ENCODE measurements at places on chromosomes 11 and 22.

GRCh38 chr11:86021377-86021776 is 47.5 kb downstream of the PICALM start:
- no peak for DNase-seq

DNA sequence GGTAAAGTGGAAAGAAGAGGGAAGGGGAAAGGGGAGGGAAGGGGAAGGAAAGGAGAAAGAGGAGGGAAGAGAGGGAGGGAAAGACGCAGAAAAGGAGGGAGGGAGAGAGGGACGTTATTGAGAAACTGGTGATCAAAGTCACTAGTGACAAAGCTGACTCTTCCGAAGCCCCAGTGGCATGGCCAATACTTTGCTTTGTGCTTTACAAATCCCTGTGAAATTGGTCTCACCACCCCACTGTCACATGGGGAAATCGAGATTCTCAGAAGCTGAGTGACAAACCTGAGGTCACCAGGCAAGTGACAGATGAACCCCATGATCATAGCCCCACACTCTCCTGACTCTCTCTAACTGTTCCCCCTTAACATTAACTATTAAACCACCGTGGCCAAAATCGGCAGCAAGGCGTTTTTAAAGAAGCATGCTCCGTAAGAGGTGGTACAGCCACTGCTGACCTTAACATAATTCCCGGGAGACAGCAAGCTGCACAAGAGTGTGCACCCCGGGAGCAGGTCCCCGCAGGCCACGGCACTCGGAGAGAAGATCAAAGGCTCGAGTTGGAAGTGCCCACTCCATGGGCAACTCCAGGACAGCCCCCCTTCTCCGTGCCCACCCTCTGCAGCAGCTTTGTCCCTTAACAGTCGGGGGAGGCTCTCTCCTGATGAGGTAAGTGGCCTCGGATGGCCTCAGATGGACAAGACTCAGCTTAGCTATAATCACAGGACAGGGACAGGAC is 34.8 kb downstream of the CELSR1 start:
- DNase-seq, result no peak

- no peak for DNase-seq
Observed at GRCh38 chr22:33192156-33192555, 134.0 kb upstream of the SYN3 start.

DNA sequence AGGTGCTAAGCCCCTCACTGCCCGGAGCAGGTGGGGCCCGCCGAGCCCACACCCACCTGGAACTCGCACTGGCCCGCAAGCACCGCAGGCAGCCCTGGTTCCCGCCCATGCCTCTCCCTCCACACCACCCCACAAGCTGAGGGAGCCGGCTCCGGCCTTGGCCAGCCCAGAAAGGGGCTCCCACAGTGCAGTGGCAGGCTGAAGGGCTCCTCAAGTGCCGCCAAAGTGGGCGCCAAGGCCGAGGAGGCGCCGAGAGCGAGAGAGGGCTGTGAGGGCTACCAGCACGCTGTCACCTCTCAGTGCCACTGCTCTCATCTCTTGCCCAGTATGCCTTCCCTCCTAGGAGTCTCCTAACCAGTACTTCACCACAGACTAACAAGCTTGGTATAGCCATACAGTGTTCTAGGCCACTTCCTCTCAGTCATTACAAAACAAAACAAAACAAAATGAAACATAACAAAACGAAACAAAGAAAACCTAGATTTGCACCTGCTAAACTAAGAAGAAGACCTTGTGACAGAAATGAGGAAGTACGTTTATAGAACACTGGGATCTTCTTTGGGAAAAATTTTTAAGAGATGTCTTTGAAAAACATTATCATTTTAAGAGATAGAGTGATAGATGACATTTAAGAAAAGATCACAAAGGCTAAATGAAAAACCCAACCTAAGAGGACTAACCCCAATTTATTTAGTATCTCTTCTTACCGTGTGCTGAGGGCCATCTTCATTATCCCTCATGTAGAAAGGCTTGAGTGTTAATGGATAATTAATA is 47.7 kb upstream of the GAB2 start:
- peak; percentile 4 for DNase-seq

GRCh38 chr22:19353363-19354131 is 62.0 kb upstream of the CLTCL1 start:
- DNase-seq, result no peak

DNA sequence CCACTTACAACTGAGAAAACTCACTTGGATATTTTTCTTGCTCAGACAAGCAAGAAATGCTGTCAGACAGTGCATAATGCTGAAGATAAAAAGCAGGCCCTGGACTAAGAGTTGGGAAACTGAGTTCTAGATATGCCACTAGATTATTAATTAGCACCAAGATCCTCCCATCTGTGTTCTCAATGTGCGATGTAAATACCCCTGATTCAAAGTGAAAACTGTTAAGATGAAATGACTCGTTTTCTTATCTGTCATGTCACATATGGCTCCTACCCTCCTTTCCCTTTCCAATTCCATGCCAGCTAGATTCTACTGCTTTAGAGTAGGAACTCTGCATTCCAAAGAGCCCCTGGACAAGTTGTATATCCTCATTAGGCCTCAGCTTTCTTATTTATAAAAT is 88.9 kb upstream of the CLNS1A start:
- no peak for DNase-seq

DNA sequence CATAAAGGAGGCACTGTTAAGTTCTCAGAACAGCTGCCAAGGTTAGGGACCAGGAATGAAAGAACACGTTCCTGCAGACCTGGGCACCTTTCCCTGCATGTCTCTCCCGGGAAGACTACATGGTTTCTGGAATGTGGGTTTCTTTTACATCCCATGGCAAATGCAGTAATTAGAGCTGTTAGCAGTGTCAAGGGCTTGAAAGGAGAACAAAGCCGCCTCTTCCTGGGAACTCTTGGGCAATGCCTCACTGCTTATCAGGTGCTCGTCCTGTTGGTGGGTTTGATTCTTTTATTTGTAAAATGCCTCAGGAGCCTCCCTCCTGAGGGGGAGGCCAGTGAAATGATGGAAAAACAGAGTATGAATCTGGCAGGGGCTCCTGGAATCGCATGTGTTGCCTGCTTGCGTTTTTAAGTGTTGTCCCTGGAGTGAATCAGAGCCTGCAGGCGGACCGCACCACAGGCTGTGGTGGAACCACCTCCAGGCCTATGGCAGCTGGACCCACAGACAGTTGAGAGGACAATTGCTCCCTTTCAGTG is 723 bp upstream of the C22orf31 start:
- no peak for DNase-seq

GRCh38 chr11:111779118-111779517 is 12.9 kb upstream of the PPP2R1B start:
- no peak for DNase-seq

- DNase-seq, result no peak
Observed at GRCh38 chr22:50440544-50441249, 34.1 kb downstream of the SBF1 start.

- no peak for DNase-seq
Observed at GRCh38 chr11:95461858-95462257, 230.9 kb upstream of the SESN3 start.

DNA sequence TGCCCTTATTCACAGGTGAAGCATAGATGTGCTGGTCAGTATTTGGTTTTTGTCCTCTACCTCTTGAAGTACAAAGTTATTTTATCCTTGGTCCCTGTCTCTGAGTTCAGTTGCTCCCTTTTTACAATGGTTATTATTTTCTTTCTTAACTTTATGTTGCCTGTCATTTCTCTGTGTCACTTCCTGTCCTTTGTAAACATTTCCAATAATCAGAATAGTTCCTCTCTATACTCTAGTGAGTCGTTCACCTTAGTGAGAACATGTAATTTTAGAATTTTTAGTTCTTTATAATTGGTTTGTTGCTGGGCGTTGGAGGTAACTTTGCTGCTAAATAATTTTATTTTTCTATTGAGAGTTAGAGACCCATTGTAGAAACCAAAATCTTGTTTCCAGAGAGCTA is 16.0 kb downstream of the CSTPP1 start:
- DNase-seq, result no peak

DNA sequence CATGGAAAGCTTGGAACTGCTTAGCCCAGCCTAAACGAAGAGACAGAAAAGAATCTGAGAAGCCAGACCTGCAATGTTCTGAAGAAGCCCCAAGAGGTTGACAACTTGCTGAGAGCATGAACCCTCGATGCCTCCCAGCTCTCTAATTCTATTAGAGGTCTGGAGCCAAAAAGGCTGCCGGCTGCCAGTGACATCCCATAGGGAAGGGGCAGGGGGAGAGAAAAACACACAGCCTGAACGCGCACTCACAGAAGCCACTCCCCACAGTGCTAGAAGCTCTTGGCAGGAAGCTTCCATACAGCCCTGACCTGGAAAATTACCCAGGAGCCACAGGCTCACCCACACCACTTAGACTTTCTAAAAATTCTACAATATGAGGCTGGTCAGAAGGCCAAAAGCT is 18.3 kb downstream of the POLDIP3 start:
- DNase-seq, result no peak

DNA sequence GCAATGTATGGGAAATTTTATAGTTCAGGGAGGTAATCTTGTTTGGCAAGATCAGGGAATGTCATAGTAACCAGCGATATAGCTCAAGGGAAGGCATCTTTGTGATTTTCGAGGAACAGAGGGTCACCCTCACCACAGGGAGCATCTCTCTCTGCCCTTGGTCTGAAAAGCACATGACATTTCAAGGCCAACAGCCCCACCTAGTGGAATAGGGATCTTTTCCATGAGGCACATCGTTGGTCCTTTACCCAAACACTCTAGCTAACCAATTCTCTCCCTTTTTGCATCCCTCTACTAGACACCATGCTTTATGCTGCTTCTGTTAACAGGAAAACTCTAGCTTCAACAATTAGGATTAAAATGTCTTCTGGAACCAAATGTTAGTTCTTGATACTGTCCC is 179.0 kb downstream of the GRM5 start:
- no peak for DNase-seq

- no peak for DNase-seq
Observed at GRCh38 chr22:17260950-17261349, 41.7 kb upstream of the ADA2 start.

- no peak for DNase-seq
Observed at GRCh38 chr22:37627545-37627944, 11.9 kb upstream of the SH3BP1 start.

DNA sequence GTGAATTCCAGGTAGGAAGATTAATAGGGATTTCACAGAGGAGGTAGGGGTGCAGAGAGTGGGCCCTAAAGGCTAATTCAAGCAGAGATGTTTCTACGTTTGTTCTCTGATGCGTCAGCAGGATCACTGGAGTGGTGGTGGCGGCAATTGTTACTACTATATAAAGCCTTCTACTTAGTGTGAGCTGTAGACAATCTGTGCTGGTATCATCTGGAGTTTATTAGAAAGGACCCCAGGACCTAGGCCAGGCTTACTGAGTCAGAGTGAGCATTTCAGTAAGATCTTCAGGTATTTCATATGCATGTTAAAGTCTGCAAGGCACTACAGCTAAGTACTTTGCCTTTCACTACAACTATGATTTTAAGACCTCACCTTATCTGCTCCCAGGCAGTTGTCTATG is 59.5 kb downstream of the USP35 start:
- DNase-seq, result no peak

DNA sequence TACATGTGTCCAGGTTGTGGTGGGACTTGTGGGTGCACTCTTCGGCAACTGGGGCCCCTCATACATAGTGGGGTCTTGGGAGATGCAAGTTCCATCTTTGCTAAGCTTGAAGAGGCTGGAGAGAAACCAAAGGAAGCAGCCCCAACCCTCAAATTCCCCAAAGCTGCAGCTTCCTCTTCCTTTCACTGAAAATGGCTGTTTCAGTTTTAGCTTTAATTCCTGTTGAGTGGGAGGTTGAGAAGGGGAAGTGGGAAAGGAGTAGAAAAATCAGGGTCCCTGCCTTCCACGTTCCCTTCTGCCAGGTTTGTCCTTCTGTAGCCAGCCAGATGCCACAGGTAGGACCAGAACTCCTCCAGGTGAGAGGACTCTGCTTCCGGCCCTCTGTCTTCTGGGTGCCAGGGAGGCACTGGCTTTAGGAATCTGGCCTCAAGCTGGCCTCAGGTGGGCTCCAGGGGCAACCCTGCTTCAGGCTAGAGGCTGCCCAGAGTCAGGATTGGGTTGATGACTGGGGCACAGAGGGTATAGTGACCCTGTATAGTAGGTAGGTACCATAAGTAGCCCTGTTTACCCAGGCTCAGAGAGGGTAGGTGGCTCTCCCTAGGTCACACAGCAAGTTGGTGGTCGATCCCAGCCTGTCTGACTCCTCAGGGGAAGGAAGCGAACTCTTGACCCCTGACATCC is 16.2 kb downstream of the P2RY6 start:
- no peak for DNase-seq
